BJ (cell line): ENCODE measurements at places on chromosomes 7 and 10. TPM values are rescaled to one million over a fixed set of nuclear protein-coding genes. Genes with fewer than 3 reads are reported as not detected.

Gene ZNF804B
- not detected in 2 replicates for polyA plus RNA-seq

Gene PRF1
- not detected in 2 replicates for polyA plus RNA-seq

Gene PTF1A
- polyA plus RNA-seq = not detected in 2 replicates

Gene OPN1SW
- polyA plus RNA-seq = not detected in 2 replicates

Gene AS3MT
- polyA plus RNA-seq = 3.0 and 4.5 TPM in 2 replicates

Gene C10orf62
- not detected in 2 replicates for polyA plus RNA-seq

Gene POU6F2
- polyA plus RNA-seq = not detected in 2 replicates

DNA sequence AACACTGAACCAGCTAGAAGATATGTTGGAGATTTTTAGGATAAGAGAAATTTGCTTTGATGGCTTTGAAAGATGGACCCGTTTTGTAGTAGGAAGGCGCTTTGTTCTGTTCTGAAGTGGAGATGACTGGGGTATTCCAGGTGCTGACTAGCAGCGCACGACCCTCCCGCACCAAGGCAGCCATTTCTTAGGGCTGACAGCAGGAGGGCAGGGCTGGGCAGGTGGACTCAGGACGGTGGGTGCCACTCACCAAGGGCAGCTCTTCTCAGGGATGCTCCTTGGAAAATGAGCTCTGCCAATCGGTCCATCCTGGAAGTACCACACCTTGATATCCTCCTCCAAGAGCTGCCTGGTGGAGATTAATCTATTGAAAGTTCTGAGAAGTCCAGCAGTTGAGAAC is 463.6 kb upstream of the FOXK1 start:
- no peak for DNase-seq

GRCh38 chr7:18534481-18534880 is 38.9 kb downstream of the HDAC9 start:
- DNase-seq = no peak

GRCh38 chr7:76515999-76516443 is 5.7 kb downstream of the UPK3B start:
- DNase-seq = no peak

DNA sequence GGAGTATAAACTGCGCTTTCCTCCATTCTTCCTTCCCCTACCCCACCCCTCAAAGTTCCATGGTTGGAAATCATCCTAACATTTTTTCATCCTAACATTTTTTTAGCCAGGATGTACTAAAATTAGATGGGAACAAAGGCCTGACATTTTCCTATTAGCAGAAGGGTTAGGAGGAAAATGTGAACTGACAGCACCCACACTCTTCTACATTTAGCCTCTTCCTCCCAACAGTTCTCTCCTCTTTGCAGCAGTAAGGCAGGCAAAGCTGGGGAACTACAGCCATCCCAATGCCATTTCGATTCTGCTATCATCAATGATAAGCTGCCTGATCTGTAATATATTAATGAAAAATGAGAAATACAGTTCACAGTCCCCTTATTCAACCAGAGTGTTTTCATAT is 11.4 kb upstream of the FAM53B start:
- DNase-seq = no peak

GRCh38 chr10:25125201-25125611 is 49.6 kb upstream of the GPR158 start:
- DNase-seq = no peak

GRCh38 chr10:71337219-71337701 is 18.2 kb downstream of the SLC29A3 start:
- no peak for DNase-seq

DNA sequence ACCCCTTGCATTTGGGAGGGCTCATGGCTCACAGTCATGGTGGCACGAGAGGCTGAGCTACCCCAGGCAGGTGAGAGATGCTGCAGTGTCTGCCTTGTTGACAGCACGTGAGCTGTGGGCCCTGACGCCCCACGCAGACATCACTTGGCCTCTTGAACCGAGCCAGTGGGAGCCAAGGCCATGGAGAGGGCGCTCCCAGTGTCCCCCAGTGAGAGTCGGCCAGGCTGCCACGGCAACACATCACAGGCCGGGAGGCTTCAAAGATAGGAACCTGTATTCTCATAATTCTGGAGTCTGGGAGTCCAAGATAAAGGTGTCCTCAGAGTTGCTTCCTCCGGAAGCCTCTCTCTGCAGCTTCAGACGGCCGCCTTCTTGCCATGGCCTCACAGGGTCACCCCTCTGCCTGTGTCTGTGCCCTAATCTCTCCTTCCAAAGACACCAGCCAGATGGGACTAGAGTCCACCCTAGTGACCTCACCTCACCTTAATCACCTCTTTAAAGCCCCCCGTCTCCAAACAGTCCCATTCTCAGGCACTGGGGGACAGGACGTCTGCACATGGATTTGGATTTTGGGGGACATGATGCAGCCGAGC is 119.6 kb downstream of the KLF6 start:
- no peak for DNase-seq

DNA sequence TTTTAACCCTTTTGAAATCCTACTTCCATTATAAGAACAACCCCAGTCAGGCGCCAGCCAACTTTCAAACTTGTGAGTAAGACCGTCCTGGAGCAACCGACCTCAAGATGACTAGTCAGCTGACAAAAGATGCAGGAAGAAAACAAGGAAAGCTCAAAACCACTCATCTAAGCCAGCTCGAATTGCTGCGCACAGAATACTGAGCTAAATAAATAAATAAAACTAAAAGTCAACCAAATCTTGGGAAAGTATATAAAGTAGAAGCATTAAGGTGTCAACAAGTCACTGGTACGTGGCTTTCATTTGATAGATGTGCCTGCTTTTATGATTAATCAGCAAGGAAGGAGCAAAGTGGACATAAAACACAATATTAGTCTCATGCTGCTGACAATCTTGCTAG is 1269.8 kb downstream of the XPNPEP1 start:
- no peak for DNase-seq

- DNase-seq = no peak
These were observed 1.5 kb upstream of the SFMBT2 start for GRCh38 chr10:7412237-7412927.

GRCh38 chr7:157426463-157427301 is 89.9 kb downstream of the DNAJB6 start:
- no peak for DNase-seq

GRCh38 chr10:52502237-52502636 is 188.2 kb downstream of the DKK1 start:
- no peak for DNase-seq

DNA sequence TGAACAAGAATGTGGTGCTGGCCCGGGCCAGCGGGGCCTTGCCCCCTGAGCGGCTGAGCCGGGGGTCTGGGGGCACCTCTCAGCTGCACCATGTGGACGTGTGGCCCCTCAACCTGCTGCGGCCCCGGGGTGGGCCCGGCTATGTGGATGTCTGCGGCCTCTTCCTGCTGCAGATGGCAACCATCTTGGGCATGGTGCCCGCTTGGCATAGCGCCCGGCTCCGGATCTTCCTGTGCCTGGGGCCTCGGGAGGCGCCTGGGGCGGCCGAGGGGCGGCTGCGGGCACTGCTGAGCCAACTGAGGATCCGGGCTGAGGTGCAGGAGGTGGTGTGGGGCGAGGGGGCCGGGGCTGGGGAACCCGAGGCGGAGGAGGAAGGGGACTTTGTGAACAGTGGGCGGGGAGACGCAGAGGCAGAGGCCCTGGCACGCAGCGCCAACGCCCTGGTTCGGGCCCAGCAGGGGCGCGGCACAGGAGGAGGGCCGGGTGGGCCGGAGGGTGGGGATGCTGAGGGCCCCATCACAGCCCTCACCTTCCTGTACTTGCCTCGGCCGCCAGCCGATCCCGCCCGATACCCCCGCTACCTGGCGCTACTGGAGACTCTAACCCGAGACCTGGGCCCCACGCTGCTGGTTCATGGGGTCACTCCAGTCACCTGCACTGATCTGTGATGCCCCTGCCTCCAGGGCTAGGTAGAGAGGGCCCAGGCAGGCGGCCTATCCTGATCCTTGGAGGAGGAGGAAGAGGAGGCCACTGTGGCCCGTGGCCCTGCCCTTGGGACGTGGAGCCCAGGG is 1.1 kb upstream of the TRIP6 start:
- no peak for DNase-seq

- no peak for DNase-seq
These were observed 318.0 kb upstream of the NPVF start for GRCh38 chr7:25546306-25546705.

GRCh38 chr7:30464231-30464671 is 14.3 kb downstream of the NOD1 start:
- DNase-seq = no peak

DNA sequence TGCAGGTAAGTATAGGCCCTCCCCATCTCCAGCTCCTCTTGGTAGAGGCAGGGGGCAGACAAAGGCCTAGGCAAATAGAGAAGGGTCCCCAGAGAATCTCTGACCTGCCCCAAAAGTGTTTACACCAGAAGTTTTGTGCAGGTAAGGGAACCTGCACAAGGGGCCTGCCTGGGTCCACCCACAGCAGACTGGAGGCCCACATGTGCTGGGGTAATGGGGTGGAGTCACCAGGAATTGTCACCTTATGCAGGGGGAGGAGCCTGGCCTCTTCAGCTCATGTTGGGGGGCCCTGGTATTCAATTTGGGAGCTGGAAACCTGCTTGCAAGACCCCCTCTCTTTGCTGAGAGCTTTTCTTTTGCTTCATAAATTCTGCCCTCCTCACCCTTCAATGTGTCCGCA is 302.7 kb downstream of the ZEB1 start:
- DNase-seq = no peak

GRCh38 chr10:114412907-114413797 is 8.8 kb upstream of the AFAP1L2 start:
- DNase-seq = no peak
